GM23248 (cell line): ENCODE measurements at places on chromosomes 6 and 20. TPM values are rescaled to one million over a fixed set of nuclear protein-coding genes. Genes with fewer than 3 reads are reported as not detected.

Gene WFDC10B
- not detected in 2 replicates for total RNA-seq

Gene TRDN
- total RNA-seq, result not detected in 2 replicates

Gene PSORS1C2
- total RNA-seq, result not detected in 2 replicates

Gene ADGB
- not detected in 2 replicates for total RNA-seq

Gene POPDC3
- 37.4 and 45.1 TPM in 2 replicates for total RNA-seq

Gene GJA1
- 237 and 248 TPM in 2 replicates for total RNA-seq

Gene GLP1R
- not detected in 2 replicates for total RNA-seq

Gene KCNK16
- not detected in 2 replicates for total RNA-seq

Gene NFATC2
- total RNA-seq, result 0.11 and 0.51 TPM in 2 replicates

Gene GPR63
- 0.11 and 0.13 TPM in 2 replicates for total RNA-seq

Gene MICB
- 4.1 and 4.9 TPM in 2 replicates for total RNA-seq

Gene TP53TG5
- total RNA-seq, result not detected in 2 replicates

Gene PNPLA1
- total RNA-seq, result not detected in 2 replicates

DNA sequence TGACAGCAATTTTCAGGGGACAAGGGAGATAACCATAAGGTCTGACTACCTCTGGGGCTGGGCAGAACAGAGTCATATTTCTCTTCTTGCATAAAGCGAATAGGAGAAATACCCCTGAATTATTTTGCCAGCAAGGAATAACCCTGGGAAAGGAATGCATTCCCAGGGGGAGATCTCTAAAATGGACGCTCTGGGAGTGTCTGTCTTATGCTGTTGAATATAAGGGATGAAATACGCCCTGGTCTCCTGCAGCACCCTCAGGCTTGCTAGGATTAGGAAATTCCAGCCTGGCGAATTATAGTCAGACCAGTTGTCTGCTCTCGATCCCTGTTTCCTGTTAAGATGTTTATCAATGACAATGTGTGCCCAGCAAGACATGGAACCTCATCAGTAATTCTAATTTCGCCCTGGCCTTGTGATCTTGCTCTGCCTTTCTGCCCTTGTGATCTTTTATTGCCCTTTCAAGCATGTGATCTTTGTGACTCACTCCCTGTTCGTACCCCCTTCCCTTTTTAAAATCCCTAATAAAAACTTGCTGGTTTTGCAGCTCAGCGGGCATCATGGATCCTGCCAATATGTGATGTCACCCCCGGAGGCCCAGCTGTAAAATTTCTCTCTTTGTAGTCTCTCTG is 221.6 kb upstream of the HS3ST5 start:
- H3K27ac ChIP-seq, result no peak overlapping the region
- no peaks in the 10 kb centered on the region for H3K36me3 ChIP-seq
- DNase-seq, result no peak
- H3K4me3 ChIP-seq, result no peak overlapping the region

- DNase-seq, result no peak
- peaks cover 17% of the 10 kb centered on the region; the same call in 1 of the 2 replicates for H3K4me1 ChIP-seq
- no peaks in the 10 kb centered on the region for H3K36me3 ChIP-seq
- no peak overlapping the region for H3K27ac ChIP-seq
- no peaks in the 10 kb centered on the region for H3K27me3 ChIP-seq
- H3K4me3 ChIP-seq, result no peak overlapping the region
Measured at GRCh38 chr20:38199501-38200390, 34.7 kb upstream of the TGM2 start.

- no peaks in the 10 kb centered on the region for H3K27me3 ChIP-seq
- no peak overlapping the region for H3K27ac ChIP-seq
- H3K4me3 ChIP-seq, result no peak overlapping the region
- H3K4me1 ChIP-seq, result peaks cover 62% of the 10 kb centered on the region
- no peaks in the 10 kb centered on the region for H3K36me3 ChIP-seq
Measured at GRCh38 chr20:23157734-23158133, 71.6 kb upstream of the CD93 start.

DNA sequence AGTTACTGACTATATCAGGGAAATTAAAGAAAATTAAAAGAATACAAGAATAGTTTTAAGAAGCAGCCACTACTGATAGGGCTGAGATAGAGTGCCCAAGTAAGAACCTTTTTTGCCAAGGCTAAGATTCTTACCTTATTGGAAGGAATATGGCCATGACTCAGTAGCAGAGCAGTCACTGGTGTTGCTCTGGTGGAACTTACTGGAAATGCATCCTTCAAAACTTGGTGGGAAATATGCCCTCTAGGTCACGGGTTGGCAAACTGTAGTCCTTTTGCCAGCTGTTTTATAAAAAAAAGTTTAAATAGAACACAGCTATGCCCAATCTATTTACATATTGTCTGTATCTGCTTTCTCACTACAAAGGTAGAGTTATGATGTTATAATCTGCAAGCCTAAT is 6.0 kb downstream of the HSF2 start:
- H3K27ac ChIP-seq, result no peak overlapping the region
- no peaks in the 10 kb centered on the region for H3K27me3 ChIP-seq
- peaks cover 11% of the 10 kb centered on the region for H3K4me1 ChIP-seq
- no peak overlapping the region for H3K4me3 ChIP-seq

GRCh38 chr6:18141805-18142590 is 12.9 kb downstream of the TPMT start:
- peaks cover 7% of the 10 kb centered on the region for H3K4me1 ChIP-seq
- no peak for DNase-seq
- H3K4me3 ChIP-seq, result no peak overlapping the region
- no peak overlapping the region for H3K27ac ChIP-seq
- H3K36me3 ChIP-seq, result peaks cover 16% of the 10 kb centered on the region; the same call in 1 of the 2 replicates

- H3K4me3 ChIP-seq, result no peak overlapping the region
- no peaks in the 10 kb centered on the region for H3K27me3 ChIP-seq
- DNase-seq, result no peak
- no peak overlapping the region for H3K27ac ChIP-seq
Measured at GRCh38 chr20:38945012-38945411, 17.1 kb upstream of the DHX35 start.

DNA sequence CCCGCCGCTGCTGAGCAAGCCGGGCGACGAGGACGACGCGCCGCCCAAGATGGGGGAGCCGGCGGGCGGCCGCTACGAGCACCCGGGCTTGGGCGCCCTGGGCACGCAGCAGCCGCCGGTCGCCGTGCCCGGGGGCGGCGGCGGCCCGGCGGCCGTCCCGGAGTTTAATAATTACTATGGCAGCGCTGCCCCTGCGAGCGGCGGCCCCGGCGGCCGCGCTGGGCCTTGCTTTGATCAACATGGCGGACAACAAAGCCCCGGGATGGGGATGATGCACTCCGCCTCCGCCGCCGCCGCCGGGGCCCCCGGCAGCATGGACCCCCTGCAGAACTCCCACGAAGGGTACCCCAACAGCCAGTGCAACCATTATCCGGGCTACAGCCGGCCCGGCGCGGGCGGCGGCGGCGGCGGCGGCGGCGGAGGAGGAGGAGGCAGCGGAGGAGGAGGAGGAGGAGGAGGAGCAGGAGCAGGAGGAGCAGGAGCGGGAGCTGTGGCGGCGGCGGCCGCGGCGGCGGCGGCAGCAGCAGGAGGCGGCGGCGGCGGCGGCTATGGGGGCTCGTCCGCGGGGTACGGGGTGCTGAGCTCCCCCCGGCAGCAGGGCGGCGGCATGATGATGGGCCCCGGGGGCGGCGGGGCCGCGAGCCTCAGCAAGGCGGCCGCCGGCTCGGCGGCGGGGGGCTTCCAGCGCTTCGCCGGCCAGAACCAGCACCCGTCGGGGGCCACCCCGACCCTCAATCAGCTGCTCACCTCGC is 1.5 kb downstream of the ARID1B start:
- H3K27me3 ChIP-seq, result no peaks in the 10 kb centered on the region
- H3K36me3 ChIP-seq, result no peaks in the 10 kb centered on the region
- peak overlapping the region; percentile 79 for H3K4me3 ChIP-seq
- H3K4me1 ChIP-seq, result peaks cover 45% of the 10 kb centered on the region
- H3K27ac ChIP-seq, result peak overlapping the region; percentile 85
- peak; percentile 64 for DNase-seq

- H3K27me3 ChIP-seq, result no peaks in the 10 kb centered on the region
- DNase-seq, result peak; percentile 68
- H3K4me3 ChIP-seq, result peak overlapping the region; percentile 45
- H3K36me3 ChIP-seq, result no peaks in the 10 kb centered on the region
- H3K4me1 ChIP-seq, result peaks cover 14% of the 10 kb centered on the region
Measured at GRCh38 chr6:152948150-152948768, 34.6 kb downstream of the FBXO5 start.

DNA sequence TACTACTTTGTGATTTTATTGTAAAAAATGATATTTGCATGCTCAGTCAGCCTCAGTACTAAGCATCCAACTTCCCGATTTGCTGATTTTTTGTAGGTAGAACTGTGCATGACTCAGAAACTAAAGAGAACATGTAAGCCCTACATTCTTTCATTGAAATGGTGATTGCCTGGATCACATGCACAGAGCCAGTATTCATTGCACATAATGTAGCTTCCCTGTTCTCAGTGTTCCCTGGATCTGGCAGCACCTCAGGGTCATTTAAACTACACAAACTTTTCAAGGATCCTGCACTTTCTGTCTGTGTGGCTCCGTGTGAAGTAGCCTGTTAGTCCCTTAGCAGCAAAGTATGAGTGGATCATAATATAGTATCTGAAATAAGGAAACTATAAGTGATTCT is 422.9 kb upstream of the AGPAT4 start:
- H3K27ac ChIP-seq, result no peak overlapping the region
- no peak overlapping the region for H3K4me3 ChIP-seq
- H3K27me3 ChIP-seq, result no peaks in the 10 kb centered on the region
- H3K36me3 ChIP-seq, result no peaks in the 10 kb centered on the region
- no peak for DNase-seq

- peak; percentile 46 for DNase-seq
- H3K36me3 ChIP-seq, result no peaks in the 10 kb centered on the region
- H3K4me1 ChIP-seq, result no peaks in the 10 kb centered on the region
Measured at GRCh38 chr6:167350731-167351655, 26.1 kb downstream of the TTLL2 start.

- no peaks in the 10 kb centered on the region for H3K27me3 ChIP-seq
- peak; percentile 51 for DNase-seq
- no peaks in the 10 kb centered on the region for H3K4me1 ChIP-seq
Measured at GRCh38 chr20:32538526-32538939, 46.6 kb downstream of the NOL4L start.

DNA sequence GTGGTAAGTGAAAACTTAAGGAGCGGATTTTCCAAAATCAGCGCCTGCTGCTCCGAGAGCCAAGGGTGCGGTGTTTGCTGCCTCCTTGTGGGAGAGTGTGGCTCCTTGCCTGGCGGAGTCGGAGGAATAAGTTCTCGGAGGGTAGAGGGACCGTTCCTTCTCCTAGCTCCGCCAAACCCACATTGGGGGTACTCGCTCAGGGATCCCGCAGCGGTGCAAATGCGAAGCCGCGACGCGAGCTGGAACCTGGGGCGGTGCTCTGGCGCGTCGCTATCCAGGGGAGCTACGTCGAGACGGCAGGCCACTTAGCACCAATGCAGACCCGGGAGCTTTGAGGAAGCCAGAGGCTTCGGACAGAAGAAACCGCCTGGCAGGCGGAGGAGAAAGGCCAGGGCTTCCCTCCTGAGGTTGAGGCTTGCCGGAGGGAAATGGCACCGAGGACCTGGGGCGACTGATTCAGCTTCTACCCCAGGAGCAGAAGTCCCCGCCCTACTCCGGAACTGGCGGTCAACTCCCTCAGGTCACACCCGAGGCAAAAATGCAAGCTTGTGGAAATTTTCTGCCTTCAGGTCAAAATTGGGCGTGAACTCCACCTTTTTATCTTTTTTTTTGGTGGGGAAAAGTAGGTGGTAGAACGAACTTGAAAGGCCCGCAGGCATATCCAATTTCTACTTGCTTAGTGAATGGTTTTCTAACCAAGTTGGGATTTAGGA is 5.7 kb upstream of the DDX43 start:
- peaks cover 7% of the 10 kb centered on the region for H3K4me1 ChIP-seq
- H3K4me3 ChIP-seq, result peak overlapping the region; percentile 77
- peak; percentile 78 for DNase-seq
- no peaks in the 10 kb centered on the region for H3K27me3 ChIP-seq

- DNase-seq, result peak; percentile 61
- H3K4me1 ChIP-seq, result peaks cover 13% of the 10 kb centered on the region
- H3K4me3 ChIP-seq, result peak overlapping the region; percentile 4; the same call in 1 of the 2 replicates
- no peaks in the 10 kb centered on the region for H3K27me3 ChIP-seq
Measured at GRCh38 chr6:140546640-140547039, 1172.2 kb upstream of the CITED2 start.

DNA sequence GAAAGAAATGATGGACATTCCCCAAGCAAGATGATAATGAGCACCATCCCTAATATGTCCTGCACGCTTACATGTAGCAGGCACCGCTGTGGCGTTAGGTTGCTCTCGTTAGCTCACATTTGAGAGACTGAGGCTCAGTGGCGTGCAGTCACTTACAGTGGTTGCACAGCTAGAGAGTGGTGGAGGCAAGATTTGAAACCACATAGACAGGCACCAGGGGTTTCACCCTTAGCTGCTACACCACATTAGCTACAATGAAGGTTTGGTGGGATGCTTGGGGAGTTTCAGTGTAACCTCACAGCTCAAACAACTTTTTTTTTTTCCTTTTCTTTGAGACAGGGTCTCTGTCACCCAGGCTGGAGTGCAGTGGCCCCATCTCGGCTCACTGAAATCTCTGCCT is 3.7 kb downstream of the COX4I2 start:
- no peak for DNase-seq
- H3K27me3 ChIP-seq, result no peaks in the 10 kb centered on the region
- H3K36me3 ChIP-seq, result no peaks in the 10 kb centered on the region
- no peak overlapping the region for H3K27ac ChIP-seq
- no peak overlapping the region for H3K4me3 ChIP-seq

GRCh38 chr20:3309226-3309625 is 70.2 kb upstream of the SLC4A11 start:
- peaks cover 46% of the 10 kb centered on the region for H3K36me3 ChIP-seq
- no peak overlapping the region for H3K4me3 ChIP-seq
- H3K27me3 ChIP-seq, result no peaks in the 10 kb centered on the region
- peak; percentile 15 for DNase-seq

GRCh38 chr6:79498842-79499241 is 38.4 kb downstream of the LCA5 start:
- H3K4me3 ChIP-seq, result peak overlapping the region; percentile 48
- no peaks in the 10 kb centered on the region for H3K27me3 ChIP-seq
- H3K27ac ChIP-seq, result no peak overlapping the region
- H3K36me3 ChIP-seq, result no peaks in the 10 kb centered on the region

GRCh38 chr20:5122873-5123260 is 3.1 kb upstream of the PCNA start:
- H3K36me3 ChIP-seq, result peaks cover 3% of the 10 kb centered on the region; the same call in 1 of the 2 replicates
- DNase-seq, result no peak
- peaks cover 15% of the 10 kb centered on the region for H3K4me1 ChIP-seq
- H3K4me3 ChIP-seq, result no peak overlapping the region
- no peak overlapping the region for H3K27ac ChIP-seq

- H3K4me3 ChIP-seq, result peak overlapping the region; percentile 20; the same call in 1 of the 2 replicates
- H3K4me1 ChIP-seq, result peaks cover 19% of the 10 kb centered on the region
- peak; percentile 69 for DNase-seq
Measured at GRCh38 chr6:53524455-53524815, 20.5 kb downstream of the GCLC start.

GRCh38 chr6:43263314-43264178 is 20.3 kb downstream of the TTBK1 start:
- H3K36me3 ChIP-seq, result no peaks in the 10 kb centered on the region
- H3K27ac ChIP-seq, result no peak overlapping the region
- no peaks in the 10 kb centered on the region for H3K4me1 ChIP-seq
- peaks cover 2% of the 10 kb centered on the region; the same call in 1 of the 2 replicates for H3K27me3 ChIP-seq

- H3K36me3 ChIP-seq, result no peaks in the 10 kb centered on the region
- peak; percentile 88 for DNase-seq
Measured at GRCh38 chr6:127201321-127201720, 65.3 kb upstream of the RNF146 start.
